Regular cardiac myocyte (primary cell): ENCODE measurements at places on chromosomes 2 and 18. TPM values are rescaled to one million over a fixed set of nuclear protein-coding genes. Genes with fewer than 3 reads are reported as not detected.

SERPINB3 gene
- total RNA-seq, result not detected in 2 replicates

SLC19A3 gene
- 0.19 and 1.7 TPM in 2 replicates for total RNA-seq

EIF2B4 gene
- total RNA-seq, result 21.7 and 50.4 TPM in 2 replicates

MAP3K19 gene
- not detected in 2 replicates for total RNA-seq
